ENCODE measurements at places on chromosomes 16 and 17.

GRCh38 chr17:57498443-57498842, 242.1 kb downstream of the MSI2 start:
- no peak for DNase-seq

GRCh38 chr17:64002658-64003525, 4.7 kb downstream of the PRR29 start:
- no peak for DNase-seq

DNA sequence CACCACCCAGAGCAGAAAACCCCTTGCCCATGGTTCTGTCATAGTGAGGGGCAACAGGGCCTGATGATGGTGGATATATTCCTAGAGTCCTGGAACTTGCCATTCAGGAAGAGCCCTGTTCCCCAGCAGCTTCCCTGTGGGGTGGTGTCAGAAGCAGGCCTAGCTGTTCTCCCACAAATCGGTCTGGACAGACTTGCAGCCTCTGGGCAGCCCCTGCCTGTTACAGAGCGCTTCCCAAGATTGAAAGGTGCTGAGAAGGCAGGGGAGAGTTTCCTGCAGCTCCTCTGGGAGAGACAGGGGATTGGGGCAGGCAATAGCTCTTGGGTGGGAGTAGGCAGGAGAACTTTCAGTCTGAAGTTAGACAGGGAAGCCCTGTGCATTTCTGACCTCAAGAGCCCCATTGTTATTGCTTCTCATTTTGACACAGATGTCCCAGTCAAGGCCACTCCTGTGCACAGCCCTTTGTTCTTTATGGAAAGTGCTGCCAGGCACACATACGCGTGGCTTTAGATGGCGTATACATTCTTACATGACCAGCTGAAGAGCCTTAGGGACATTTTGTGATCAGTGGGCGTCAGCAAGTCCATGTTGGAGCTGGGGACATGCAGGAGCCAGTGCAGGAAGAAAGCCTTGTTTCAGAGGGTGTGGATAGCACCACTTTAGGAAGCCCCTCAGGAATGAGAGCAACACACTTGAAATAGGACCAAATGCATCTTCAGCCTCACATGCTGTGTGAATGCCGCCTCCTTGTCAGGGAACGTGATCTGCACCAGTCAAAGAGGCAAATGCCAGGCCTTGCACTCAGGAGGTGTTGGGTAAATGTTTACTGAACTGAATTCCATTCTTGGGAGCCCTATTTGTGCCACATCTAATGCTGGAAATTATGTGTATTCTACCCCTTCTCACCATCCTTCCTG, 67.5 kb downstream of the GNAO1 start:
- DNase-seq, result no peak

DNA sequence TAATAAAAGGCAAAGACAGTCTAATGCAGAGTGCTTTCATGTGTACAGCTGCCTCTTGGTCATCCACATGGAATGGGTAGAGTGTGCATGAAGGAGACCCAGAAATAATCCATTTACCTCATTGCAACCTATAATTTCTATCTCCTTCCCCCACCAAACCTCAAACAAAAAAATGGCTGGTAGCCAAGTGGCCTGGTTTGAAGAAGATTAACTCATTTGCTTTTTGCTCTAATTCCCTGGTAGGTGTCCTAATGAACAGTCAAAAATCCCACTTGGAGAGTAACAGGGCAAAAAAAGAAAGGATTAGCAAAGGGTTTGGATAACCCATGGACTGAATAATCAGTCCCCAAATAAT, 13.0 kb upstream of the LYRM9 start:
- no peak for DNase-seq

GRCh38 chr16:66199189-66199588, 167.3 kb upstream of the CDH5 start:
- no peak for DNase-seq

- DNase-seq, result no peak
Measured at GRCh38 chr16:14500791-14501190, 129.3 kb downstream of the PARN start.

DNA sequence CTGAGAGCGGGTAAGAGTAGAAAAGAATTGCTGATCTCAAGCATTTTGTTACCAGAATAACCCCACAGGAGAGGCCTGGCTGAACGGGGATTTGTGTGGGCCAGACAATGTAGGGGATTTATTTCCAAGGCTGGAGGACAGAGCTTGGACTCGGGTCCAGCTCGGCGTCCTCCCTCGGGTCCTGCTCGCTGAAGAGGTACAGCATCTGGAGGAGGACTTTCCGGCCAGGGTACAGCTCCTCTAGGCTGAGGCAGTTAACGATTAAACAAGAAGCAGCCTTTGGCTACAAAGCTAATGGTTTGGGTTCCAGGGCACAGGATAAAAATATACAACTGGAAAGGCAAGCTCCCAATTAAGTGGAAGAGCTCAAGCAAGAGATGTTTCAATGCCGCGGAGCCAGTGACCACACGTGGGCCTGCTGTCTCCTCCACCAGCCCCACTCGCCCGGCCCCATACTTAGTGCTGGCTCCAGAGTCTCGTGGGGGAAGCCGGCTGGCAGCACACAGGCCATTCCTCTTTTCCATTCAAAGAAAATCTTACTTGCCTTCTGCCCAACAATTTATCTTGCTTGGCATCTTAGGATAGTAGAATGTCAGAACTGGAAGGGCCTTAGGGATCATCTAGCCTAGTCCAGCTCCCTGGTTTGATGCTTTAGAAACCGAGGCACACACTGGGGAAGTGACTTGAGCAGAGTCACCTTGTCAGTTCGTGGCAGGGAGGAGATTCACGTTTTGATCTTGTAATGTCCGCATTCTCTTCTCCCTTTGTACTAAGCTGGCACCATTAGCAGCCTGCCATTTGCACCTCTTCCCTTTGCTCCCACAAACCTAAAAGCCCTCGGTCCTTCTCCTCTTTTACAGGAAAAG, 85.9 kb upstream of the TBX2 start:
- DNase-seq, result no peak

DNA sequence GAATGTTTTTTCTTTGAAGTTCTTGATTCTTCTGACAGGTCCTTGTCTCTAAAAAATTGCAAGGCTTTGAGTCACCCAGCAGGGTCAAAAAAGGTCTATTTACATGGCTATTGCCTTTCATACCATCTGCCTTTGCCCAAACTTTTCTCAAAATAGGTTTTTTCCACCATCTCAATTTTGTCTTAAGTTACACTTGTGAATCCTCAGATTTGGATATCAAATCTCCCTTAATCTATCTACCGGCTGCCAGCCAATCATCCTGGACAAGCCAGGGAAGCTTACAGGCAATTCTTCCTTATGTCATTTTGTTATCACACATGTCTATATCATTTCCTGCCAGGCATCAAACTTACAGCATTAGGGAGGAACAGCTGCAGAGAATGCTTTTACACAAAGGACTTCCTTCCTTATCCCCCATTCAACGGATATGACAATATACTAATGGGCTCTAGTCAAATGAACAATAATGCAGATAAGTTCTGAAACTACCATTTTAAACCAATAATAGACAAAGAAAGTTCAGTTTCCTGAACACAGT, 104.1 kb upstream of the CORO6 start:
- peak; percentile 59 for DNase-seq

- DNase-seq, result no peak
Measured at GRCh38 chr17:57957886-57958285, 2.7 kb upstream of the CUEDC1 start.

- DNase-seq, result no peak
Measured at GRCh38 chr17:20313306-20313705, 154.0 kb downstream of the LGALS9B start.

DNA sequence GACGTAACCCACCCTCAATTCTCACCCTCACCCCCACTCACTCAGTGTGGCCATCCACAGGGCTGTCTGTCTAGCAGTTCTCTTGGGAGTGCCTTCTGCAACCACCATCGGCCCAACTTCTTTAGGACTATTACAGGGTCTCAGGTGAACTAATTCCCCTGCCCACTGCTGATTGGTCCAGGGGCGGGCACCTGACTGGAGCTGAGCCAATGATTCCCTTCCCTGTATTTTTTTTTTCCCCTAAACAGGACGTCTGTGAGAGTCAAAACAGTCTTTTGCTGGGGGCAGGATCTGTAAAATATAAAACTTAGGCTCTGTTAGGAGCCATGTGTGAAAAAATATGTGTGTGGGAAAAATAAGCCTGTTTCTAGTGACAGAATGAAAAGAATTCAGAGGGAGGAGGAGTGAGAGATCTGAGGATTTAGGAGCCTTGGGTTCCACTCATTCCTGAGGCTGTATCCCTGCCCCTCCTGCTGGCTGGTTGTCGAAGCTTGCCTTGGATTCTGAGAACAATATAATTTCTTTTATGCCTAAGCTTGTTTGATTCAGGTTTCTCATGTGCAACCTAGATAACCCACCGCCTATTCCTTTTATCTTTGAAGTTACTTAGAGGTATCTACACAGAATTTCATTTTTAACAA, 115.0 kb downstream of the SPACA3 start:
- no peak for DNase-seq

GRCh38 chr17:56624309-56624708, 30.8 kb downstream of the NOG start:
- no peak for DNase-seq

DNA sequence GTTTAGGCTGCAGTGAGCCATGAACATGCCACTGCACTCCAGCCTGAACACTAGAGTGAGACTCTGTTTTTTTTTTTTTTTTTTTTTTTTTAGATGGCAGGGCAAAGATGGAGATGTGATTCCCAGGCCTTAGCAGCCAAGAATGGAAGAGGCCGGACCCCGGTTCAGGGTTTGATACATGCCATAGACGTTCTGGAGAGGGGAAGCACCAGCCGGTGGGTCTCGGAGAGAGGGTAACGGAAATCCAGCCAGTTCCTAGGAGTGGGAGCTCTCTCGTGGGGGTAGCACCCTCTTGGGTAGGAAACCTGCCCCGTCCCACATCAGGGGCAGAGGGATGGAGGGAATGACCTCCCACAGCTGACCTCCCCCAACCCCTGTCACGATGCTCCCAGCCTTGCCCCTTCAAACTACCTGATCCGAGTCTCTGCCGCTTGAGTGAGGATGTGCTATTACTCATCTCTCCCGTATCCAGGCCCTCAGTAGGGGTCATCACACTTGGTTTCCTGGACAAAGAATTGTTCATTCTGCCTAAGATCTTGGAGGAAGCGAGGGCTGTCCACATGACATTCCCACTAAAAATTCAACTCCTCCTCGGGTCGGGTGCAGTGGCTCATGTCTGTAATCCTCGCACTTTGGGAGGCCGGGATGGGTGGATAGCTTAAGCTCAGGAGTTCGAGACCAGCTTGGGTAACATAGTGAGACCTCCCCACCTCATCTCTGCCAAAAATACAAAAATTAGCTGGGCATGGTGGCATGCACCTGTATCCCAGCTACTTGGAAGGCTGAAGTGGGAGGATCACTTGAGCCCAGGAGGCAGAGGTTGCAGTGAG, 47.3 kb downstream of the MIS12 start:
- no peak for DNase-seq

DNA sequence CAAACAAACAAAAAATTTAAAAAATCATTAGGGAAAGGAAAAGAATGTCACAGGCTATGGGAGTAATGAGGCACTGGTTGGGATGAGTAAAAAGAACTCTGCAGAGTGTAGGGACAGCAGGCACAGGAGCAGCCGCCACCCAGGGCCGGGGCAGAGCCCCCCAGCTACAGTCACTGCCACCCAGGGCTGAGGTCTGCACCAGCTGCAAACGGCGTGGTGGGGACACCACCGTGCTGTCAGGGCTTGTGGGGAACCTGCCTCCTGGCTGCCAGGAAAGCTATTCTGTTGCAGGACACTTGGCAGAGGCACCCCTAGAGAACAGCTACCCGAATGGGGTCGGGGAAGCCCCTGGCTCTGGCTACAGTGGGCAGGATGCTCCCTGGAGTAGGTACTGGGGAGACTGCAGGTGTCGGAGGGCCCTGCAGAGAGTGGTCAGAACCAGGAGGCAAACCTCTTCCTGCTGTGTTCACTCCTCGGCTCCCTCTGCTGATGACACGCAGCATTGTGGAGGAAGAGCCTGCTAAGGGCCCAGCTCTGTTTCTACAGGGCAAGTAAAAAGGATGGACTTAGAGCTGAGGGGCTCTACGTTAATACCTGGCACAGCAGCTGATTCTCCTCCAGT, 32.3 kb upstream of the CAPN15 start:
- peak; percentile 31 for DNase-seq

DNA sequence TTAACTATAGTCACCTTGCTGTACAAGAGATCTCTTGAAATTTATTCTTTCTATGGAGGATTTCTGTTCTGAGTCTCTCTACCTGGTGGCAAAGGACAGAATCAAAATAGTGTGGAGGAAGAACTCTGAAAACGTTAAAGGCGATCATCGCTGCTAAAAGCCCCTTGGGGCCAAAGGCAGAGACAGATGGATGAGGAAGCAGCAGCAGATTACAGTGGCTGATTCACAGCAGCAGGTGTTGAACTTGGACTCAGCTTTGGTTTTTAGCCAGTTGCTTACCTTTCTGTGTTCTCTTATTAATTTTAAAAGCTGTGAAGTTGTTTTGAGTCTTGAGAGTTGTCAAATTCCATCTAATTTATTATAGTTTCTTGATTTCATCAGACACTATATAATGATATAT, 956.1 kb upstream of the GOT2 start:
- no peak for DNase-seq

GRCh38 chr17:41392278-41392677, 5.1 kb downstream of the KRT31 start:
- DNase-seq, result peak; percentile 43

DNA sequence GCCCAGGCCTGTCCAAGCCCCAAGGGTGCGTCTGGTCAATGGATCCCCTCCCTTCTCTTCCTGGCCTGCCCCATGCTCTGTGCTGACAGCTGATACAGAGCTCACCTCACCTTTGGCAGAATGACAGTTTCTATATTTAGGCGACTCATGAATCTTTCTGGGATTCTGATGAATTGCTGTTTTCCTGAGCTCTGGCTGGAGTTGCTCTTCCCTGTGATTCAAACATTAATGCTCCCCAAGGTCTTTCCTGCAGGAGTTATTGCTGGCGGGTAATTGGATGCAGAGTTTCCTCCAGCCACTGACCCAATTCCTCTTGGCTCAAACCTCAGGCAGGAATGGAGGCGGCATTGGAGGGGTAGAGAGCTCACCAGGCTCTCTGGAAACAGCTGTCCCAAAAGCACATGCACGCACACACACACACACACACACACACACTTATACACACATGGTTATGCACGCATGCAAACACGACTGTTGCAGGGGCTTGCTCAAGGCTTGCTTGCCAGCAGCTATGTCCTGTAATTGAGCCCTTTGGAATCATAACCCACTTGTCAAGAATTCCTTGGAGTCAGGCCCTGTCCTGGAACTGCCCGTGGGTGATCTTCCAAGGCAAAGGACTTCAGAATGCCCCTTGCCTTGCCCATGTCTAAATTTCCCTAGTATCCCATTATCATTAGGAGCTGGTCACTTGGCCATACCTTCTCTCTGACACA, 128.8 kb downstream of the ASIC2 start:
- DNase-seq, result peak; percentile 83

GRCh38 chr16:720447-720989, 428 bp upstream of the ANTKMT start:
- DNase-seq, result no peak

DNA sequence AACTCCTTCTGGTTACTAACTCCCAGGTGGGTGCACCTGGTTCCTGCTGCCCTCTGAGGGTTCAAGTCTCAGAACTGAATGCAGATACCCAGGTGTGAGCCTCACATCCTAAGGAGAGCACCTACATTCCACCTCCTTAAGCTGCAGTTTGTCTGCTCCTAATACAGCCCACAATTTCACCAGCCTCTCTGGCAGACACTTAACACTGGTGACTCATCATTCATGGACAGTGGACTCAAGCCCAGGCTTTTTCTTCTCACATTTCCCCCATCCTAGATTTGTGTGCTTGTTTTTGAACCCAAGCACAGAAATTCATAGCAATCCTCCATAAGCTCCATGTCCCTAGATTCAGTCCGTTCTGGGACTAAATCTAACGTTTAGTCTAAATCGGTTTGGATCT, 7.0 kb upstream of the MAF start:
- peak; percentile 82 for DNase-seq

Measured in bronchial epithelial cell (primary cell).